ENCODE measurements at places on chromosomes 11 and 22.

DNA sequence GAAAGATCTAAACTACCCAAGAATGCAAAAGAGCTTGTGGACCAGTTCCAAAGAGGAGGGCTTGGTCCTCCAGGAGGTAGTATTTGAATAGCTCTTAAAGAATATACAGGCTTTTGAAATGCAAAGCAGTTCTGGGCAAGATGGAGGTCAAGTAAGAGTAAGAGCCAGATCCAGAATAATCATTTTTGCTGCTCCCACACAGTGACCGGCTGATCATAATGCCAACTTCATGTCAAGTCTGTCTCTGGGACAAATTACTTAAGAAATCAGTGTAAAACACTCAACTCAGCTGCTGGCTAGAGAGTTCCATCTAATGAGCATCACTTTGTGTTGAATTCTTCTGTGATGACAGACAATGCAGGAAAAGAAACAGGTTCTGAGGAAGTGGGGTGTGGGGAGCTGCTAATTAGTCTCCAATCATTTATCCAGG, 250.9 kb upstream of the NARS2 start:
- DNase-seq: no peak

DNA sequence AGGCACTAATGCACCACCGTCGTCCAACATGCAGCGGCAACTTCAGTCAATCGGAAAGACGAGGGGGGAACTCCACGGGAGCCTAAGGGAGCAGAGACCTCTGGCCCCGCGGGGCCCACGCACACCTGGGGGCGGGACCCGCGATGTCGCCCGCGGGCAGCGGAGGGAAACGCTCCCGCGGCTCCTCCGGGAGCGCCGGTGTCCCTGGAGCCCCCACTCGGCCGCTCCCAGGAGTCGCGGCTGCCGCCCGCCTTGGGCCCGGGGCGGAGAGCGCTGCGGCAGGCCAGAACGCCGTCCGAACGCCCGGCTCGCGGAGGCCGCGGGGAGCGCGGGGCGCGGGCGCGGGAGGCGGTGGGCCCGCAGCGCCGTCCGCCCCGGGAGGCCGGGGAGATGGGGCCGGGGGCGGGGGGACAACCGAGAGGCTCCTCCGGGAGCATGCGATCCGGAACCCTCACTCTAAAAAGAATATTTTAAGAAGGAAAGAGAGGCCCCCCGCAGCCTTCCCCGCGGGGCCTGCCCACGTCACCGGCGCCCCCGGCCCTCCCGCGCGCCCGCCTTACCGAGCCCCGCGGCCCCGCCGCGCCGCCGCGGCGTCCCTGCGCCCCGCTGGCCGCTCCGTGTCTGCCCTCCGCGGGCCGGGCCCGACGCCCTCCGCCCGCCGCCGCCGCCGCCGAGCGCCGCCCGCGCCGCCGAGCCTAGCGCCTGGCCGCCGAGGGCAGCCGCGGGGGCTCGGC, 86.6 kb upstream of the ARHGAP32 start:
- DNase-seq: peak; percentile 29

- no peak for DNase-seq
Measured at GRCh38 chr11:89249196-89249595, 71.5 kb downstream of the TYR start.

DNA sequence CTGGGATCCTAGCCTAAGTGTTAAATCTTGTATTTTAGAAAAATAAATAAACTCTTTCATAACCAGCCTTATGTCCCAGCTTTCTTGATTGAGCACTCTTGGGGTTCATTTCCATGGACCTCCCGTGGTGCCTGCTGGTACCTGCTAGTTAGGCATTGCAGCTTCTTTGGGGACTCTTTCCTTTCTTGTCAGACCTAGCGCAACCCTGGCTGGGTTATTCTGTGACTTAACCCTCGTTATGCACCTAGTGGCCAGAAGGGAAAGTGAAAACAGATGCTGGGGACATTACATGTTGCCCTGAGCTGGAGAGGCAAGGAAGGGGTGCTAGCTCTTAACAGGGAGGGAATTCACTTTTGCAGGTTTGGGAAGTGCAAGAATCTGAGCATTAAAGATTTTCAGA, 46.8 kb downstream of the APIP start:
- no peak for DNase-seq

- no peak for DNase-seq
Measured at GRCh38 chr11:16460508-16460907, 104.2 kb upstream of the SOX6 start.

DNA sequence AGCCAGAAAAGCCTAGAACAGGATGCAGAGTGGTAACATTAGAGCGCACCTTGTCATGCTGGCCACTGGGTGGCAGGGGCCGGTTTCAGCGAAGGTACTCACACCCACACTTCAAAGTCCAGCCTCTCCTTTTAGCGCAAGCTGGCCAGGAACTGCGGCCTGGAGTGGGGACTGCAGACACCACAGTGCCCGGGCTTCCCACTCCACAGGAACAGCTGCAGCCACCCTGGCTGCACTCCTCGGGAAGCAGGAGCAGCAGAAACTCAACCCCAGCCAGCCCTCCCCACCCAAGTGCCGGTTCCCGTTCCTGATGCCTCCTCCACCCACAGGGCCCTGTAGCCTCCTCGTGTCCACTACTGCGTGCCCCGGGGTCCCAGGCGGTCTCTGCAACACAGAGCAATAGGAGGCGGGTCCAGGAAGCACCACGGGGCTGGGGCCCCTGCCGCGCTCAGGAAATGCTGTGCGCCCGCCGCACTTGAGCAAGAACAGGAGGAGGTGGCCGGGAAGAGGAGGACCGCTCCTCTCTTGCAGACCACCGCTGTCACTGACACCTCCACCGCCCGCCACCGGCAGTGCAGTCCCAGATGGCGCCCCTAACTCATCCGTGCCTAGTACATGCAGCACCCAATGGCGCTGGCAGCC, 2.2 kb downstream of the RFPL2 start:
- peak; percentile 61 for DNase-seq

DNA sequence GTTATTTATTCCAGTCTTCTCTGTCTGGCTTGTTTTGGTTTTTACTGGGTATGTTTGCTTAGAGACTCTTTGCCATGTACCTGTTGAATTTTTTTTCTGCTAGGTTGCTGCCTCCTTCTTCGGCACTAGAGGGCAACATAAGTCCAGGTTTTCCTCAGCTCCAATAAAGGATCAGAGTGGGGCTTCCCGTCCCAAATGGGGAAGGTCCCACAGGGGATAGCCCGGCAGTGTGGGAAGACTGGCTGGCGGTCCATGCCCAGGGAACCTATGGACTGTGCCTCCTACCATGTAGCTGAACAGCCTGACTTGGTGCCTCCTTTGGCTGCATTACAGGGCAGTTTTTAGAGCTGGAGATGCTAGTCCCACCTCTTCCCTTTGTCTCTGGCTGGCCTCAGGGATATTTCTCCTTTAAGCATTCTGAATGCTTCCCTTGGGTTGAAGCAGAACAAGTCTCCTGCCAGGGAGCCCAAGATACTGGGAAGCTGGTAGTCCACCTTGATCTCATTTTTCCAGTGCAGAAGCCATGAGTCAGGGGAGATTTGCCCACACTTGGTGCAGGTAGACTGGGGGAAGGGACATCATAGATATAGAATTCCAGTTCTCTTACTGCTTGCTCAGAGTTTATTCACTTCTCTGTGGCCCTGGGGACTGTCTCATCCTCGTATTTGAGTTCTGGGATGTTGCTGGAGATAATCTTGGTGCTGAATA, 60.2 kb downstream of the BRD1 start:
- peak; percentile 16 for DNase-seq

DNA sequence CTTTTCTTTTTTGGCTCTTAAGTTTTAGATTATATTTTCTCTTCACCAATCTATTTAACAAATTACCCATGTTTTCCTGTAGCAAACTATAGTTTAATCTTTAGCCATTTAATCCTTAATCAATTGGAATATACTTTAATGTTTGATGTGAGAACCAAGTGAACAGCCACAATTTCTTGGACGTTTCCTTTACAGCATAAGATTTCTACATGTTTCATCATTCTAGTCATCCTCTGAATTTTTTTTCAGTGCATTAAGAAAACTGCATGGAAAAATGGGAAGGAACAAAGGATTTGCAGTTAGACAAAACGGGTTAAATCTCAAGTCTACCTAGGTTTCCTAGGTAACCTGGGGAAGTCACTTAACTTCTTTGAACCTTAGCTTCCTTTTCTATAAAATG, 507.1 kb upstream of the CCDC90B start:
- DNase-seq: no peak

DNA sequence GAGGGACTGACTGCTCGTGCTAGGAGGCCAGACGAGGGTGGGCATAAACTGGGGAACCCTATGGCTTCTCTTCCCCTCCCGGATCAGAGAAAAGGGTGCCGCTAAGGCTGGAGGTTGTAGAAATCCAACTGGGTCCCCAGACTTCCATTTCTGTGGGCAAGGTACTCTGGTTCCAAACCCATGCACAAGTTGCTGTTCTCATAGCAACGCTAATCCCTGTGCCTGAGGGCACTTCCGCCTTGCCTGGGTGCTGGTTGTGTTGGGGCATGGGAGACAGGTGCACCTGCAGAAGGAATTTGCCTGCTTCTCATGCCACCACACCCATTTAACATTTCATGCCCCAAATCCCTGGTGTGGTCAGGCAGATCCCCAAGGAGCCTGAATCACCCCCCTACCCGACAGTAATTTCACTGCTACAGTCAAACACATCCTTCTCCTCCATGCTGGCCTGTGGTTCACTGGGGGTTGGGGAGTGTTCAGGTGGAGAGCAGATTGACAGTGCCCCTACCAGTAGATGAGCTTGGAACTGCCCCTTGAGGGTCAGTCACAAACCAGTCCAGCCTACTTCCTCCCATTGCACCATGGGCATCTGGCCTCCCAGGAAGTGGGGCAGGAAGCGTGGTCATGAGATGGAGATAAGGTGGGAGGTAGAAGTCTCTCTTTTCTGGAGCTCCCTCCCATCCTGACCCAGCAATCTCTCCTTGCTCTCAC, 1.2 kb downstream of the C2CD2L start:
- DNase-seq: no peak
